ENCODE measurements at places on chromosomes 16 and 17.

- DNase-seq: no peak
Observed at GRCh38 chr17:36017799-36018198, at the start of gene CCL23. Gene CCL23, minus strand, starts transcription at chr17:36017972. Its CDS starts 75 bp downstream, at chr17:36017897.

GRCh38 chr17:44900894-44901293, 1.6 kb upstream of the EFTUD2 start:
- DNase-seq: peak; percentile 17

DNA sequence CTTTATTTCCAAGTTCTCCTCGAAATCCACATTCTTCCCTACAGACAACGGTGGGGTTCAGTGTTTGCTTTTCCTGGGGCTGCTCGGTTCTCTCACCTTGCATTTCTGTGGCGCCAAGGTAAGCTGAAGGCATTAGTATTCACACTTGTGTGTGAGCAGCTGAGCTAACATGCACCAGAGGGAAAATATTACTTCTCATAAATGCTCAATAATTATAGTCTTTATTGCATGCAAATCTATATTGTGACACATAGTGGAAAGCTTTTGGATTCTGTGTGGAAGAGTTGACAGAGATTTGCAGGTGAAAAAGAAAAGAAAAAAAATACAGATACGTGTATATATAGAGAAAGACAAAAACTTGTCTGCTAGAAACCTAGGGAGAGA, 411.8 kb downstream of the MAF start:
- no peak for DNase-seq

- no peak for DNase-seq
Observed at GRCh38 chr16:86207350-86207749, 303.0 kb upstream of the FOXF1 start.

GRCh38 chr16:10957771-10958482, 13.6 kb downstream of the CLEC16A start:
- no peak for DNase-seq

DNA sequence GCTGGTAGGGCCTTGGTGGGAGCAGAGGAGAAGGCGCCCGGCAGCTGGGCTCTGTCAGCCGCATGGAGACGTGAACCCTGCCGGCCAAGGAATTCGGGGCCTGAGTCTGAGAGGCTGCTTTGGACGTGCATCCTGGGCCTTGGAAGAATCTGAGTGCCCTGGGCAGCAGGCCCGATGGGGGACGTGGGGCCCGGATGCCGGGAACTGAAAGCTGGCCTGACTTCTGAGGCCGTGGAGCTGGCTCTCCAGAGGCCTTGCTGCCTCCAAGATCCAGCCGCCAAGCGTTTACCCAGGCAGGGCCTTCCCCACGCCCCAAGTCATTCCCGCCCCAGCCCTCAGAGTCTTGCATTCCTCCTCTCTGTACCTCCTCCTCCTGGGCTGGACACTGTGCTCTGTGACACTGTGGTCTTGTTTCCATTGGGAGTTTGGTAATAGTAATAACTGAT, 37.2 kb downstream of the NKD1 start:
- no peak for DNase-seq

DNA sequence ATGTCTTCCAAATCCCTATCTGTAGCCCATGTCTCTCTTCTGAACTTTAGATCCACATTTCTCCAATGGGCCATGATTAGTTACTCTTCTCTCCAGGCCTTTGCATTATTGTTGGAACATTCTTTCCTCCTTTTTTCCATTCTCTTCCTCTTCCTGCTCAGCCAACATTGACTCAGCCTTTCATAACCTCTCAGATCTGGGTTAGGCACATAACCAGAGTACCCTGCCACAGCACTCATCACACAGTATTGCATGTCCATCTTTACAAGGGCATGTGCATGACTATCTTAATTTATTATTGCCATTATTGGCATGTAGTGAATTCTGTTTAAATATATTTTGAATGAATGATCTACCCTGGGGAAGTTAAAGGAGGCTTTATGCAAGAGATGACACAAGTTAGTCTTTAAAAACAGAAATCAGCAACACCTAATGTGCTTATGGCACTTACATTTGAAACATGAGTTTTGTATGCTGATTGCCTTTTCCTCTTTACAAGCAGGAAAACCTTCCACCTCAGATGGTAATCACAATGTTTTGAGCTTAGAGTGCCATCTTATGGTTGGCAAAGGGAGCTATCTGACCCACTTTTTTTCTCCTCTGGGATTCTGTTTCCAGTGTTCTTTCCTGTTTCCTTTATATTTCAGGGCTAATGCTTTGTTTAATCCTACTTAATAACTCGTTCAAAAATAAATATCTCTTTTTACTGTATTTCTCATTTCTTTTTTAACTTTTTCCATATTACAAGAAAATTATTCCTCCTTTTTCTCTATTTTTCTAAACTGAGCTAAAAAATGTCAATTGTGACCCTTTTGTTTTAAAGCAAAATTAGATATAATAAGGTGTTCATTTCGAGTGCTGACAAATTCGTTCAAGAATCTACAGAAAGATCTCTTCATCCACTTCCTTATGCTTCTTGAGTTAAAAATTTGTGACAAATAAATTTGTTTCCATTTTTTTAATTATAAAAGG, 151.0 kb upstream of the RBL2 start:
- no peak for DNase-seq

- DNase-seq: no peak
Observed at GRCh38 chr17:58369214-58370031, 17.4 kb upstream of the SUPT4H1 start.

Measured in amniotic stem cell (primary cell).